ENCODE measurements at places on chromosomes 5 and 9. TPM values are rescaled to one million over a fixed set of nuclear protein-coding genes. Genes with fewer than 3 reads are reported as not detected.

The VAV2 gene
- total RNA-seq, result 13.3 TPM

The WASHC1 gene
- total RNA-seq, result 11.4 TPM

The ARHGEF39 gene
- total RNA-seq, result 6.6 TPM

The BTNL9 gene
- total RNA-seq, result 1.6 TPM

The ACOT12 gene
- not detected for total RNA-seq

The PCDHGC3 gene
- total RNA-seq, result 62.5 TPM

The ABO gene
- not detected for total RNA-seq

The PHF24 gene
- not detected for total RNA-seq

The CDC20B gene
- not detected for total RNA-seq

The GADD45G gene
- not detected for total RNA-seq

The OTP gene
- not detected for total RNA-seq

The CCNO gene
- 9.3 TPM for total RNA-seq

The SLC6A18 gene
- total RNA-seq, result not detected

The TLE1 gene
- total RNA-seq, result 33.8 TPM

The IL7R gene
- 7.3 TPM for total RNA-seq

The HTR4 gene
- not detected for total RNA-seq

The PCDHB5 gene
- total RNA-seq, result 12.4 TPM

The CDH9 gene
- total RNA-seq, result not detected

The FOXD4L3 gene
- total RNA-seq, result not detected

The KIF12 gene
- total RNA-seq, result 1.5 TPM

The TMC1 gene
- total RNA-seq, result 0.19 TPM

The OR13C4 gene
- not detected for total RNA-seq

The PRSS3 gene
- not detected for total RNA-seq

The TIFAB gene
- not detected for total RNA-seq

The LCN2 gene
- 4.4 TPM for total RNA-seq

The FOXD4 gene
- total RNA-seq, result 0.37 TPM

The MEF2C gene
- total RNA-seq, result 6.4 TPM

The SGTB gene
- total RNA-seq, result 6.9 TPM

The PCDHGA4 gene
- total RNA-seq, result 2.0 TPM

The SLC6A19 gene
- not detected for total RNA-seq

The TNFSF8 gene
- total RNA-seq, result not detected

The ADRB2 gene
- total RNA-seq, result 11.4 TPM

The BAAT gene
- 0.08 TPM for total RNA-seq

The LCN15 gene
- total RNA-seq, result not detected

The SHISAL2B gene
- not detected for total RNA-seq

The ANXA2R gene
- total RNA-seq, result 2.8 TPM

The ARL14EPL gene
- total RNA-seq, result 2.3 TPM

The MCIDAS gene
- total RNA-seq, result 2.9 TPM

The IER5L gene
- 60.8 TPM for total RNA-seq

The MORN5 gene
- not detected for total RNA-seq

The KCTD16 gene
- not detected for total RNA-seq

The TMEM232 gene
- 2.4 TPM for total RNA-seq

The ADAMTSL2 gene
- total RNA-seq, result not detected

The HMMR gene
- total RNA-seq, result 55.5 TPM

The PCDHB8 gene
- total RNA-seq, result 6.6 TPM

The BARHL1 gene
- total RNA-seq, result not detected

The GFI1B gene
- not detected for total RNA-seq
